ENCODE measurements at places on chromosomes 12 and 14.
A peak's percentile ranks its signal among the peaks of the same experiment; 100 is the strongest.

GRCh38 chr14:42023452-42023851 is 416.8 kb downstream of the LRFN5 start:
- DNase-seq, result no peak

- no peak for DNase-seq
Measured at GRCh38 chr14:73889376-73889775, 2.7 kb downstream of the ZNF410 start.

DNA sequence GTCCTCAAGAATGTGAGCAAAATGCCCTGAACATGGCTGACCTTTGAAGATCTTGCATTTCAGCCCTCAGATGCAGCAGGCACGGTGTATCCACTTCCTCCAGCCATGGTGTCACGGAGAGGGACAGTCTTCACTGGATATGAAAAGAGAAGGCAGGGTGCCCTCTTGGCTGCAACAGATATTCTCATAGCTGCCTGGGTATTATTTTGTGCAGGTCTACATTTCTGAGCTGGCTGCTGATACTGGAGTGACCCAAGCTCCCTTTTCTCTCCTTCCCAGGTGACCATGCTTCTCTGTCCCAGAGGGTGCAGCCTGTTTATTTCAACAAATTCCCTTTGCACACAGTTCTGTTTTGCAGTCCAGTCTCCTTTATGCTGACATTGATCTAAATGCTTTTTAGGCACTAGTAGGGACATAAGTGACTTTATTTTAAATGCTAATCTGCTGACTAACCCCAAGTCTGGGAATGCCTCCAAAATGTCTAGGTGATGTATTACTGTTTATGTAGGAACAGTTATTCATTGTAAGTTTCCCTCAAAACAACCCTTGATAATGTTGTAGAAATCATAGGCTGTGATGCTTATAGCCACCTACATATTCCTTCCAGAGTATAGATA is 17.4 kb upstream of the PYGL start:
- peak; percentile 74 for DNase-seq

DNA sequence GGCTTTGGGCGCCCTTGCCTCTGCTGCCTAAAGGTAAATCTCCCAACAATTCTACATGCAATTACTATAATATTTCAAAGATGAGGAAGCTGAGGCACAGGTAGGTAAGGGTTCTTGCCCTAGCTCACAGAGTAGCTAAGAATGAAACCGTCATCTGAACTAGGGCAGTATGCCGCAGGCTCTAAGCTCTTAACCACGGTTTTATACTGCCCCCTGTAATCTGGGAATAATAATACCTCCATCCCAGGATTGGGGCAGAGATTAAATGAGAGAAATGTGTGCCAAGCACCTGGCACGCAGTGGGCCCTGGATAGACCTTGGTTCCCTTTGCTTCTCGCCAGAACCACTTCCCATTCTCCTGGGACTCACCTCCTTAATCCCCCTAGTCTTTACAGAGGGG is 1.5 kb upstream of the HRK start:
- DNase-seq, result no peak

- no peak for DNase-seq
Measured at GRCh38 chr14:20782280-20782890, 1.3 kb downstream of the RNASE6 start.

GRCh38 chr12:46803517-46803916 is 22.3 kb downstream of the SLC38A4 start:
- no peak for DNase-seq

GRCh38 chr12:54977857-54978256 is 6.7 kb downstream of the TESPA1 start:
- DNase-seq, result no peak

- DNase-seq, result no peak
Measured at GRCh38 chr14:97074856-97075255, 277.7 kb downstream of the VRK1 start.

DNA sequence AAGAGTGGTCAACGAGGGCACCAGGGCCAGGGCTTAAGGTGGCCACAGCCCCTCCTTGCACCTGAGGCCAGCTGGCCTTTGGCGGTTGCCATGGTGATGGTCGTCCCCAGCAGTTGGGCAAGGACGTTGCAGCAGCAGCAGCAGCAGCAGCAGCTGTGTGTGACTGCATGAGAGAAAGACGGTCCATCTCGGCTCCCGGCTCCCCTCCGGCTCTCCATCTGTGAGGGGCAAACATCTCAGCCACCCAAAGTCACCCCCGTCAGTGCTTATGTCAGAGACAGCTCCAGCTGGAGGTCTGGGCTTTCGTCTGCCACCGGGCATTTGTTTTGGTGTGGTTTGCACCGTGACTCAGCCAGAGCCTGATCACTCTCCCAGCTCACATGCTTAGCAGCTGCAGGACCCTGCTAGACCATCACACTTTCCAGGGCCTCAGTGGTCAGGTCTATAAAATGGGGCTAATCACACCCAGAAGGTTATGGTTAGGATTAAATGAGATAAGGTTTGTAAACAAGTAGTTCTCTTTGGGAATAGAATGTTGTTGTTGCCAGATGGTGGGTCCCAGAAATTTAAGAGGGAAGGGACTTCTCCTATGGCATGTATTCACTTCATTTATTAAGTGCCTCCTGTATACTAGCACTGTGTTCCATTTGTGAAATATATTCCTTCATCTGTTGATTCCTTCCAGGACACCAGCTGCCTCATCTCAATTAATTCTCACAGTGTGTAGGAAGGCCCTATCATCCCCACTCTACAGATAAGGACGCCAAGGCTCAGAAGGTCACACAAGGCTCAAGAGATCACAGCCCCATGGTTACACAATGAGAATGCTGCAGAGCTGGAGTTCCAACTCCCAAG is 212.6 kb upstream of the LHX5 start:
- no peak for DNase-seq

- DNase-seq, result no peak
Measured at GRCh38 chr14:83301791-83302190, 1768.1 kb upstream of the SEL1L start.

- DNase-seq, result no peak
Measured at GRCh38 chr12:123268850-123269249, 2.8 kb downstream of the CDK2AP1 start.

- DNase-seq, result no peak
Measured at GRCh38 chr12:113407931-113408600, 4.4 kb upstream of the SDS start.

DNA sequence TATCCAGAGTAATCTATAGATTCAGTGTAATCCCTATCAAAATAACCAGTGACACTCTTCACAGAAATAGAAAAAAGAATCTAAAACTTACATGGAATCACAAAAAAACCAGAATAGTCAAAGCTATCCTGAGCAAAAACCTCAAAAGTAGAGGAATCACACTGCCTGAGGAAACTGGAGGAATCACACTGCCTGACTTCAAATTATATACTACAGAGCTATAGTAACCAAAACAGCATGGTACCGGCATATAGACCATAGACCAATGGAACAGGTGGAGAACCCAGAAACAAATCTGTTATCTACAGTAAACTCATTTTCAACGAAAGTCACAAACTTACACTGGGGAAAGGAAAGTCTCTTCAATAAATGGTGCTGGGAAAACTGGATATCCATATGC is 244.0 kb downstream of the FUT8 start:
- DNase-seq, result no peak

GRCh38 chr12:24198936-24199671 is 249.6 kb upstream of the SOX5 start:
- no peak for DNase-seq

DNA sequence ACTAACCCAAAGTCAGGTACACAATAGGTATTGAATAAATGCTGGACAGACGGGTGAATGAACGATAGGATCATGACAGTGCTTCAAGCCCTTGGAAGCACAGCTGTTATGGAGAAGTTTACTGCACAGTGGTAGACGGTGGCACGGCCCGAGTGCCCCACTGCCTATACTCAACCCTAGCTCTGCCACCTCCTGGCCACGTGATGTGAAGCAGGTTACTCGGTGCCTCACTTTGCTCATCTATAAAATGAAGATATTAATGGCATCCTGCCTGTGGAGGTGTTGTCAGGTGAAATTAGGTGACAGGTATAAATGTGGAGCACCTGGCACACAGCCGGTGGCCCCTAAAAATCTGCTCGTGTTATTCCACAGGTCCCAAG is 5.8 kb downstream of the ASB2 start:
- DNase-seq, result no peak

GRCh38 chr12:47554046-47554653 is 151.7 kb downstream of the RPAP3 start:
- no peak for DNase-seq

DNA sequence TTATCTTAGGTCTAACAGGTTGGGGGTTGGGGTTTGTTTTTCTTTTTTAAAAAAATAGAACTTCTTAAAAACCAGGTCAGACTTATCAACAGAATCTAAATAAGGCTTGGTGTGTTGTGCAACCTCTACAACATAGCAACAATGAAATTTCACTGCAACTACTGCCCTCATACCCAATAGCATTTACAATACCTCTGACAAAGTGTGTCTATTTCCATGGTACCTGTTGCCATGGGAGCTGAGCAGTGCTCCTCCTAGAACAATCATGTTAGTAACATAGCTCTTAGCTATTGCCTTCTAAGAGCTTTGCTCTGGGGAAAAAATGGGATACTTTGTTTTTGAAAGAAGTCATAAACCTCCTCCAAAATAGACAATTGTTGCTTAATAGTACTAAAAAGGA is 103.3 kb upstream of the CCDC175 start:
- DNase-seq, result no peak

DNA sequence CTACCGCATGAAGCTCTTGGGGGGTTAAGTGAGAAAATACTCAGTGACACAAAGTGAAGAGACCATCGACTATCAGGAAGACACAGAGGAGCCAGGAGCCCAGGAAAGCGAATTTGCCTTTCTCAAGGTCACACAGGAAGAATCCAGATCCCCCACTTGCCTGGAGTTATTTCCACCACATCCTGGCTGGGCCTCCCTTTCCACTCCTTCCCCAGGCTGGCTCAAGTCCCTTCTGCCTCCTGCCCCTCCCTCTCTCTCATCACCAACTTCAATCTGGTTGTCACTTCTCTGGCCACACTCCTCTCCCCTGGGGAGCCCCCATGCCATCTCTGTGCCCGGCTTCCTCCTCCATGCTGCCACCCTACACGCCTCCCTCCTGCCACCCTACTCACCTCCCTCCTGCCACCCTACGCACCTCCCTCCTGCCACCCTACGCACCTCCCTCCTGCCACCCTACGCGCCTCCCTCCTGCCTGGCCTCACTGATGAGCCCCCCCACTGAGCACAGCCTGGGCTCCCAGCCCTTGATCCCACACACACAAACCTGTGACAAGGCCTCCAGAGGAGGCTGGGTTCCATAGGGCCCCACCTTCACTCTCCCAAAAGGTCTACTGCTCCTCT is 6.3 kb downstream of the SCNN1A start:
- no peak for DNase-seq

- no peak for DNase-seq
Measured at GRCh38 chr14:66383257-66383656, 102.9 kb upstream of the CCDC196 start.

DNA sequence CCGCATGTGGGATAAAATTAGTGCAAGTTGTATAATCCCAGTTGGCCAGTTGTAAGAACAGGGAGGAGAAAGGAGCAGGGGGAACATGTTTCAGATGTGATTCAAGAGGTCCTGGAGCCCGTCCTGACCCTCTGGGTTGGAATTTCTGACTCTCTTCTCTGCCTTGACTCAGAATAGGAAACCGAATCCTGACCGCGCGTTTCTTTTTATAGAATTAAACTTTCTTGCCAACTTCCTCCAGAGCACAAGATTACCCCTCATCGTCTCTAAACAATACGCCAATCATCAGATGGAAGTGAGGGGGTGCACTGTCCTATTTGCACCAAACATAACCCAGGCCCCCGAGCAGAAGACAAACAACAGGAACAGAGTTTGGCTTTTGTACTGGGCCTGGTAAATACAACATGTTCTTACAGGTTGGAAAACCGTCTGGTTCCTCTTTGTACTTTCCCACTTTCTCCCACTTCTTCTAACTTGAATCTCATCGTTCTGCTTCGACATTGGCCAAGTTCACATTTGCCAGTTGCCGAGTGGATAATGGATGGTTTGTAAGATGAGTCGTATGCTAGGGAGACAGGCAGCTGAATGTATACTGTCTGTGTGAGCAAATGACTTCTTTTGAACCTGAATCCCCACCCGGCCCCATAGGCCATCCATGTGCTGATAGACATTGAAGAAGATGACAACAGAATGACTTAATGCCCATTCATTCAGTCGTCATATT is 42.6 kb upstream of the MED13L start:
- peak; percentile 91 for DNase-seq

GRCh38 chr12:57487055-57487596 is 742 bp upstream of the MARS1 start:
- no peak for DNase-seq

- DNase-seq, result no peak
Measured at GRCh38 chr12:123559468-123559867, 24.9 kb upstream of the TMED2 start.

- DNase-seq, result no peak
Measured at GRCh38 chr12:112684742-112685141, 106.8 kb upstream of the RPH3A start.

- DNase-seq, result no peak
Measured at GRCh38 chr12:29844667-29845066, 60.9 kb upstream of the TMTC1 start.

GRCh38 chr14:58732387-58732786 is 94.6 kb downstream of the DACT1 start:
- no peak for DNase-seq

DNA sequence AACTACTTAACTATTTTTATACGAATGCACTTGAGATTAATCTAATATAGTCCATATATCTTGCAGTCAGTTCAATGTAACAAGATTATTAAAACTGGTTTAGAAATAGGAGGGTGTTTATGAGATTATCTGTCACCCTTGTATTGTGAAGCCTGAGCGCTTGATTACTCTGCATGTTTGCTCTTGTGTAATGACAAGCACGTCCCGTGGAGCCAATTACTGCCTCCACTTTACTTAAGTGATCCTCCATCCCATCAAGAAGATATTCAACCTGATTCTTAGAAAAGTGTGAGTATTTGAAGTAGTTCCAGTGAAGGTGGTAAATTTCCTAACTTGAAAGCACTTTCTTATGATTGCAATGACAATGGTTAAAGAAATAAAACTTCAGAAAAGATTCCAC is 415.2 kb upstream of the GARIN6 start:
- no peak for DNase-seq

- no peak for DNase-seq
Measured at GRCh38 chr12:90268574-90268973, 559.9 kb upstream of the ATP2B1 start.

- DNase-seq, result no peak
Measured at GRCh38 chr12:58479401-58479800, 440.9 kb downstream of the LRIG3 start.

DNA sequence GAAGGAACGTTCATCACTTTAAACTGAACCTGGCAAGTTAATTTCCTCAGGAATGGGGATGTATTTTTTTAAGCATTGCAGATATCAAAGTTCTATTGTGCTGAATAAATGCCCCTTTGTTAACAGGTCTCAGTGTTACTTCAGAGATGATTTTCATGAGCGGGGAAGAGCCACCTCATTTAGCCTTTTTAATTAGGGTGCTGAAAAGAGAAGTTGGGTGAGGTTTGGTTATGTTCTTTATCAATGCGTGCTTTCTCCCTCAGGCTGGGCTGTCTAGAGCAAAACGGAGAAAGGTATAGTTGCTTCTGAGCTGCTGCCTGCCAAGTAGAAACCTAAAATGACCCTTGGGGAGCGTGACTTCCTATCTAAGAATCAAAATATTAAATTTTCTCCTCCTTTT is 8.0 kb upstream of the HIP1R start:
- DNase-seq, result no peak
